ENCODE measurements at places on chromosomes 1 and 21. TPM values are rescaled to one million over a fixed set of nuclear protein-coding genes. Genes with fewer than 3 reads are reported as not detected.

DNA sequence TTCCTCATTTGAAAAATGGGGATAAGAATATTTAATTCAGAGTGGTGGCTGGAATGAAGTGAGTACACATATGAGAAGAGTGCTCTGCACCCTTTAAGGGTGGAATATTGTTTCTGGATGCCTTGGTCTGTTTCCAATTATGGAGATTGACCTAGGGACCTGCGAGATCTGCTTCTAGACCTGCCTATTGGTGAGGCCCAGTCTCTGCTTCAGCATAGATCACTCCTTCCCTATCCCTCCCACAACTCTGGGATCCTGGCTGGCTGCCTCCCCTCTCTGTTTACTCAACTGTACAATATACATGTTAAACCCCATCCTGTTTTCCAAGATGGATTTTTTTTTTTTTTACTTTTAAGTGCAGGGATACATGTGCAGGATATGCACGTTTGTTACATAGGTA is 6.4 kb upstream of the LDLRAD1 start:
- no peak for DNase-seq

DNA sequence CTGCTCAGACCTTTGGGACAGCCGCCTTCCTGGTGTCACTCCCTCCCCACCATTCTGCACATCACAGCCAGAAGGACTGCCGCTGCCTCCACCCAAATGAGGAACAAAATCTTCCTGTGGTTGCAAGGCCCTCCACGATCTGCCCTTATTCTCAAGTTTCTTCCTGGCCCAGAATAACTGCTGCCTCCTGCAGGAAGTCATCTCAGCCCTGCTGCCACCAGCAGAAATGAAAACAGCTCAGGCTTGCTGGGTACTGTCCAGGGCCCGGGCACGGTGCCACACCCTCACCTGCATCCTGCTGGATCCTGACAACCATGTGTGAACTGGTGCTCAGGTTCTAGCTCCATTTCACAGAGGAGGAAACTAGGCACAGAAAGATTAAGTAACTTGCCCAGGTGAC is 2.8 kb downstream of the CLDN19 start:
- DNase-seq, result no peak

DNA sequence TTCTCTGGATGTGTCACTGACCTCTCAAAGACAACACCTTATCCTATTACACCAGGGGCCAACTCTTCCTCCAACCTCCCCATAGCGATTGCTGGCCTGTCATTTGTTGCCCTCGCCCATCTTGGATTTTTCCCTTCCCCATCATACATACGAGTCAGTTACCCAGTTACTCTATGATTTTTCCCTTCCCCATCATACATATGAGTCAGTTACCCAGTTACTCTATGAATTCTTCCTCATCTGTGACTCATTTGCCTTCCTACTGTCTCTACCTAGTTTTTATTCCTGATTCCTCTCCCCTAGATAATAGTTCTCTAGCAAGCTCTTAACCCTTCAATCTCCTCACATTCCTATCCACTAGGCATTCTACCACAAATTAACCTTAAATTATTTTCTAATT is 178.8 kb downstream of the NR5A2 start:
- DNase-seq, result no peak

DNA sequence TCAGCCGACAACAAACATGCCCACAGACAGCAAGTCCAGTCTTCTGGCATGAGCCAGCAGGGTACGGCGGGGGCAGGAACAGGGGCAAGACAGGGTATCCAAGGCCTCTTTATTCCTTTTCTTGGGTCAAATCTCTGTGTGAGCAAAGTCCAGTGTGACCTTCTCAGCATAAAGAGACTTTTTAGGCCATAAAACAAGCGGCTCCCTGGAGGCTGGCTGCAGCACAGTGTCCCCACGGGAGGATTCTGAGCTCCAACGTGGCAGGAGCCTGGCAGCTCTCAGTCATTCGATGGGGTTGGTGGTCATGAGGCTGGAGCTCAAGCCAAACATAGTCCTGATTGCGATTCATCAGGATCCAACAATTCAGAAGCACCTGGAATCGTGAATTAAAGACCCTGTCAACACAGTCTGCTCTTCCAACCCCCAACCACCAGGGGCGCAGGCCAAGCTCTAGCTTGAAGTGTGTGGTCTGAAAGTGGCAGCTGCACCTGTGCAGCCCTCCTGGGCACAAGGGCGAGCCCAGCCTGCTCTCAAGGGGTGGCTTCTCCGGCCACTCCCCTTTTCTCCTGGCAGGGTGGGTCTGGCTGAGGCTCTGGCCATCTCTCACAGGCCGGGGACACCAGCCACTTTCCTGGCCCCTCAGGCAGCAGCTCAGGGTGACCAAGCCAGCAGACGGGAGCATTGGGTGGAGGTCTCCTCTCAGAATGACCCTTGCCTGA is 62.1 kb downstream of the SLC66A1 start:
- DNase-seq, result no peak

NTMT2 gene
- polyA plus RNA-seq, result 10.6 TPM

GRCh38 chr1:86520789-86521521 is 25.9 kb upstream of the CLCA4 start:
- no peak for DNase-seq

- DNase-seq, result no peak
Observed at GRCh38 chr1:202017749-202018467, 7.5 kb downstream of the ELF3 start.

FUBP1 gene
- 166 TPM for polyA plus RNA-seq

- DNase-seq, result no peak
Observed at GRCh38 chr21:35482933-35483662, 434.0 kb upstream of the RUNX1 start.

GRCh38 chr1:15618077-15618654 is 908 bp downstream of the DDI2 start:
- peak; percentile 26 for DNase-seq

RRP15 gene
- 18.7 TPM for polyA plus RNA-seq

PEAR1 gene
- polyA plus RNA-seq, result 29.2 TPM

GNAT2 gene
- polyA plus RNA-seq, result not detected

DNA sequence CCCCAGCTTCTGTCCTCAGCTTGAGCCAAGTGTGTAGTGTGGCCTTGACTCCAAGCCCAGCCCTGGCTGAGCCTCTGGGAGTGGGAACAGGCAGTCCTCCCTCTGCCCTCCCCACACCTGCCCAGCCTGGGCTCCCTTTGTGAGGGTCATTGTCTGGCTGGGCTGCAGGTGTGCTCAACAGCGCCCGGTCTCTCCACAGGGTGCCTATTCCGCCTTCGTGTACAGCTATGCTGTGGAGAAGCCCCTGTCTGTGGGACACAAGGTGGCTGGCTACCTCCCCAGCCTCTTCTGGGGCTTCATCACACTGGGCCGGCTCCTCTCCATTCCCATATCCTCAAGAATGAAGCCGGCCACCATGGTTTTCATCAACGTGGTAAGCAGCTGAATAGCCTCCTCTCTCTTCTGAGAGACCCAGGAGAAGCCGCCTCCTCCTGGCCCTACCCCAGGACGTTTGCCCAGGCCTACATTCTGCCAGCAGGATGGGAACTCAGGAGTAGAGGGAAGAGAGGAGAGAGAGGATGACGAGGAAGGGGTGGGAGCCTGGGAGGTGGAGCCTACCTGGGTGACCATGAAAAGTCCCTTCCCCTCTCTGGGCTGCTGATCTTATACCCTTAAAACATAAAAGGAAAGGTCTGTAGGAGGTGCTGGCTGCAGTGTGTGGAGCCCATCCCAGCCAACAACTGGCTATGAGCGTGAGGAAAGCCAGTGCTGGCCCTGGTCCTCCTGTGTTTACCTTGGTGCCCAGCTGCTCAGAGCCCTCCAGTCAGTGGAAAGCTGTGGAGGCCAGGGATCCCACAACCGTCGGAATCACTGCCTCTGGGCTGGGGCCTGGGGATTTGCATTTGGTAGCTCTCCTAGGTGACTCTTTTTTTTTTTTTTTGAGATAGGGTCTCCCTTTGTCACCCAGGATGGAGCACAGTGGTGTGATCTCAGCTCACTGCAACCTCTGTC is 45.7 kb downstream of the ELK4 start:
- DNase-seq, result no peak

EXTL1 gene
- polyA plus RNA-seq, result 4.2 TPM

LAMB3 gene
- 0.81 TPM for polyA plus RNA-seq

CD58 gene
- polyA plus RNA-seq, result 9.8 TPM

- DNase-seq, result peak; percentile 6
Observed at GRCh38 chr1:173475564-173476196, 1.5 kb upstream of the PRDX6 start.

DNA sequence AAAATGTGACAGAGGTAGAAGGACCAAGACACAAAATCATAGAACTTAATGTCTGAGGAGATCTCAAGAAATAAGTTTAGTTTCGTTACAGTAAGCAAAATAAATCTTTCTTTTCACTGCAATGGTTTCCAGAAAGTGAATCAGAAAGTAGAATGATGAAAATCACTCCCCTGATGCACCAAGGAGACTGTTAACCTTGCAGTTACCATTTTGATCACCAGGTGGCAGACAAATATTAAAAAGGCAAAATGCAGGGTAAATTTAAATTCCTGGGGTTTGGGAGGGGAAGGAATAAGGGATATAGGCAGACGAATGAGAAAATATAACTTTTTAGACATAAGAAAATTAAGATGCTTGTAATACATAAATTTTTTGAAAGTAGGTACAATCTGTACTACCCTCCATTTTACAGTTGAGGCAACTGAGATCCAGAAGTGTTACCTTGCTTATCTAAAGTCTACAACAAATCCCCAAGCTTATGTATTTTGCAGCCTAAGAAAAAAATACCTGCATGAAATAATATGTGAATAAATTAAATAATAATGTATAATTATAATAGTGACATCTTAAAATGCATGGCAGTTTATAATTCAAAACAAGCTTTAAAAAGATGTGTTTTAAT is 253.2 kb downstream of the CRB1 start:
- peak; percentile 15 for DNase-seq

DNA sequence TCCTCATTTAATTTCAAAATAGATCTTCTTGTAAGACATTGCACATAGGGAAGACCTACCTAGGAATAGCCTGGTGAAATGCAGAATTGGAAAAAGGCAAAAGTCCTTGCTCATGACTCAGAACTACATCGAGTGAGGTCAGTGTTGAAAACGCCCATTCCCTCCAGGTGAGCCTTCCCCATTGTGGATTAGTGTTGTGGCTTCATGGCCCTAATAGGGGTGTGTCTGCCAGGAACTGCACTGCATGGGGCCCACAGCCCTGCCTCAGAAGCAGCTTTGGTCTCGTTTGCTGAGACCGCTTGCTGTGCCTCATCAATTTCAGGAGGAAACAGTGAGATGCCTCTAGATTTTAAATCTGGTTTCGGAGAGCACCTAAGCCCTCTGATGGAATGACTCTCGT is 17.0 kb downstream of the TFF3 start:
- DNase-seq, result no peak

- no peak for DNase-seq
Observed at GRCh38 chr1:100219883-100220282, 29.8 kb downstream of the DBT start.

RPTN gene
- polyA plus RNA-seq, result not detected

EPS8L3 gene
- polyA plus RNA-seq, result 0.34 TPM

APCS gene
- not detected for polyA plus RNA-seq

SPRR1B gene
- 0.37 TPM for polyA plus RNA-seq

- DNase-seq, result no peak
Observed at GRCh38 chr1:159092036-159092760, 15.6 kb upstream of the AIM2 start.

- peak; percentile 81 for DNase-seq
Observed at GRCh38 chr21:36028127-36029069, 31.9 kb downstream of the SETD4 start.

DNA sequence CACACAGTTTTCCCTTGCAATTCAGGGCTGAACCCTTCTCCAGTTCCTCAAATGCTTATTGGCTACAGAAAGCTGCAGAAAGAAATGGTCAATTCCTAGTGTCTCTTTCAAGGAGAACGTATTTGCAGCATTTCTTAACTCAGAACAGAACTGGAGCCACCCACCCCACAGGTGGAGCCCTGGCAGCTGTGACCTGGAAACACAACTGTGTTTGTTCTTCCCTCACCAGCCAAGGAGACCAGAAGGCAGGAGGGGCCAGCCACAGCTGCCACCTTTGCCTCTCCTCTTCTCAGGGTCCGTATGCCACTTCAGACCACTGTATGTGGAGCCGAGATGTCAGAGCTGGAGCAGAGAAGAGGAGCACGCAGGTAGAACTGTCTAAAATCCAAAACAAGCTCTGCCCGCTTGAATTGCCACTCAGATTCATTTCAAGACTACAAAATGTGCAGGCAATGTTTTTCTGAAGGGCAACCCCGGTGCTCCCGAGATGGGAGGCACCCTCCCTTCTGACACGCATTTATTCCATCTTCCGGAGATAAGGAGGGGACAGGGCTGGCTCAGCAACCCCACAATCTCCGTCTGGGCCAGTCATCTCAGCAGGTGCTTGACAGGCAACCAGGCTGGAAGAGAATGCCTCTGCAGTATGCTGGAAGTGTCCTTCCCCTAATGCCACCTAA is 16.7 kb downstream of the CD247 start:
- no peak for DNase-seq

OR2L3 gene
- polyA plus RNA-seq, result not detected

LAMC2 gene
- polyA plus RNA-seq, result 2.6 TPM

MTARC1 gene
- 5.7 TPM for polyA plus RNA-seq

GRCh38 chr1:214548988-214549387 is 2.4 kb downstream of the PTPN14 start:
- no peak for DNase-seq

SLC25A33 gene
- polyA plus RNA-seq, result 1.2 TPM

GRCh38 chr1:106880226-106880625 is 176.2 kb upstream of the PRMT6 start:
- DNase-seq, result no peak

DNA sequence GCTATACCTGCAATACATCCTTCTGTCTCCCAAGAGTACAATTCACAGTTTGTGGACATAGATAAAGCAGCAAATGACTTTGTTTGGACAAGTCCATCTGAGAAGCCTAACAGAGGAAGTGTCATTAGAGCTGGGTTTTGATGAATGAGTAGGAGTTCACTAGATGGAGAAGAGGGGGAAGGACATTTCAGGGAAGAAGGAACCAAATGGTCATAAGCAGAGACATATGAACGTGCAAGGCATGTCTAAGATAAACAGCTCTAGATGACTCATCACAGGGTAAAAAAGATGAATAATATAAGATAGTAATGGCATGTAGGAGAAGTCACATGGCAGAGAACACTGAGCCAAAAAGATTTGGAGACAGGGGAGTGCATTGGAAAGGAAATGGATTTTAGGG is 54.5 kb downstream of the HMGB4 start:
- DNase-seq, result no peak

DNA sequence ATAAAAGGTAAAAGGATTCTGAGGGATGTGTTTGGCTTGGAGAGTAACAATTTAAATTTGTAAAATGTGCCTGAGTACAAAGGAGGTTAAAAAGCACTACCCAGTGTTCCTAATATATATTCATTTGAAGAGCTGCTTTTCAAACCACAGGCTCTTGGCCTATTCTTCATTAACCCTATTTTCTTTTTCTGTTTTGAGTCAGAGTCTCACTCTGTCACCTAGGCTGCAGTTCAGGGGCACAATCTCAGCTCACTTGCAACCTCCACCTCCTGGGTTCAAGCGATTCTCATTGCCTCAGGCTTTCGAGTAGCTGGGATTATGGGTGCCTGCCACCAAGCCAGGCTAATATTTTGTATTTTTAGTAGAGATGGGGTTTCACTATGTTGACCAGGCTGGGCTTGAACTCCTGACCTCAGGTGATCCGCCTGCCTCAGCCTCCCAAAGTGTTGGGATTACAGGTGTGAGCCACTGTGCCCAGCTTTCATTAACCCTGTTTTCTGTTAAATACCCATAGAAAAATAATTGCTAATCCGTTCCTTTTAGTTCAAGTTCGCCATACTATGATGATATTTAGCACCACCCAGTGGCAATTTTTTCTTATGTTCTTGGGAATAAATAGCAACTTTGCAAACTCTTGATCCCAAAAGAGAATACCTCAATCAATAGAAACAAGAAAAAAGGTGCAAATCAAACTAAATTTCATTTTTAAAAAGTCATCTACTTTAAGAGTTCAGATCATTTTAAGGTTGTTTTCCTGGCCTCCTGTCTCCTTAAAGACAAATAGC is 30.5 kb downstream of the ZBTB8OS start:
- no peak for DNase-seq

GRCh38 chr1:154403261-154403943 is 1.7 kb upstream of the IL6R start:
- no peak for DNase-seq

Measured in hindlimb muscle (tissue), 1 donor.